ENCODE measurements at places on chromosomes 7 and 10.

DNA sequence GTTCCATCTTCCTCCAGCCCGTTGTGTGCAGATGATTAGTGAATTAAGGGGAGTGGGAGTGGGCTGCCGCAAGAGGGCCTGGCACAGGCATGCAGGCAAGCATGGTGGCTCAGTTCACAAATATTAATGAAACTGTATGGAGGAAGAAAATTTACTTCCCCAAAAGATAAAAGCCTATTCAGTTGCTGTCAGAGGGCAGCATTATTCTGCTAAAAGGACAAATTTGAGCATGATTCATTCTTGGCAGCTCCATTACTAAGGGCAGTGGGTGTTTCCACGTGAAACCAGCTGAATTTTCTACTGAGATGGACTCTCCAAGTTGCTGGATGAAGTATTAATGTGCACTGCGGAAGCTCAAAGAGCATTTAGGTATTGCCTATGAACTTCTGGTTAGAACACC, 90.9 kb upstream of the WDR11 start:
- DNase-seq: no peak

DNA sequence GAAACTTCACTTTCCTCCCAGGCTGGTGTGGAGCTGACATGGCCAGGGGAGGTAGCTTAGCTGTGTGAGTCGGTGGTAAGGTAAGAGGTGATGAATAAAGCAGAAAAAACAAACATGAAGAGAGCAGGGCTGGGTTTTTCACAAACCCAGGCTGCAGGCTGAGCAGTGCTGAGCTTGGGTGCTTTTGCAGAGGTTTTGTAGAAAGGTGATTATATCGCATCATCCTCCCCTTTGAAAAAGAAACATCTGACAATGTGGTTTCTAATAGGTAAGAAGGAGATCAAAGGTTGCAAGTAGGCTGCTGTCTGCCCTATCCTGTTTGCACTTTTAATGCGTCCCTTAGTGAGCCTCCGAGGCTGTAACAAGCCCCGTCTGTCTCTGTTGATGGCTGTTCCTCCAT, 69.6 kb upstream of the GRM8 start:
- no peak for DNase-seq

DNA sequence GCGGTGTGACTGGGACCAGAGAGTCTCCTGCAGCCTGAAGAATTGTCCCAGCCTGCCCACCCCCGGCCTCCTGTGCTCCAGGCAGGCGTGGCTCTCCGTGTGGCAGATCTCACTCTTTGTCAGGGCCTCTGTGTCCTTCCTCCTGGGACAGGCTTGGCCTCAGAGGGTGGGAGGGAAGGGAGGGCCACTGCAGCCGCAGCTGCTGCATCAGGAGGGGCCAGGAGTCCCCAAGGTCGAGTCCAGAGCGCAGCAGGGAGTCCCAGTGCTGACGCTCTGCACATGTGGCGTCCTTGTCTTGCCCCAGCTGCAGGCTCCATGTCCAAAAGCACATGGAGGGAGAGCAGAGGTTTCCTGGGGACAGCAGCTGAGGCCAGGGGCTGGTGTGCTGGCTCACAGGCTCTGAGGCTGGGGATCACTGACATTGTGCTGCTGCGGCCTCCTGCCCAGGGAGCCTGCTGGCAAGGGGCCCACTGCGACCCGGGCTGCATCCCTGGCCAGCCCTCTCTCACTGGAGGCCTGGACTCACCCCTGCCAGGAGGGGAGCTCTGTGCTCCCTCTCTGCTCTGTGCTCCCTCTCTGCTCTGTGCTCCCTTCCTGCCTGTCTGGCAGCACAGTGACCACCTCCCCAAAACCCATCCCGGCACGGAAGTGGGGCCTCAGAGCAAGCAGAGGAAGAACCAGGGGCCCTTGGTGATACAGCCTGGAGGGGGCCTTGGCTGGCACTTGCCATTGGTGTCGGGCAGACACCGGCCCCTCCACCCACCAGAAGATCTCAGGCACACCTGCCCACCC, 114.6 kb upstream of the RET start:
- DNase-seq: no peak

GRCh38 chr10:12922117-12922900, 79.2 kb downstream of the CCDC3 start:
- no peak for DNase-seq

DNA sequence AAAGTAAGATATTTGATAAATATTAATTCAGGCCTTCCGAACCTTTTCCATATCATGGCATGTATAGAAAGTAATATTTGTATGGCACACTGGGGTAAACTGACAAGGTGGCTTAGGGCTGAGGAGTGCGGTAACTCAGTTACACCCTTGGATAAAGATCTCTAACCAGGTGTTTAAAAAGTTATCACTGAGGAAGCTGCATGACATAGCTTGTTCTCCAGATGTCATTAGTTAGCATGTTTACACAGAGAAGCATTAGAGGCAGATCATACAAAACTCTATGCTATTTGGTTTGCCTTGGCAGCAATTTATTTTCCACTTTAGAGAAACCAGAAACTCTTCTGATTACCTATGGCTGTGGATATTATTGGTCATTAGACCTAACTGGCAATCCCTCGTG, 118.2 kb downstream of the ST7 start:
- no peak for DNase-seq

DNA sequence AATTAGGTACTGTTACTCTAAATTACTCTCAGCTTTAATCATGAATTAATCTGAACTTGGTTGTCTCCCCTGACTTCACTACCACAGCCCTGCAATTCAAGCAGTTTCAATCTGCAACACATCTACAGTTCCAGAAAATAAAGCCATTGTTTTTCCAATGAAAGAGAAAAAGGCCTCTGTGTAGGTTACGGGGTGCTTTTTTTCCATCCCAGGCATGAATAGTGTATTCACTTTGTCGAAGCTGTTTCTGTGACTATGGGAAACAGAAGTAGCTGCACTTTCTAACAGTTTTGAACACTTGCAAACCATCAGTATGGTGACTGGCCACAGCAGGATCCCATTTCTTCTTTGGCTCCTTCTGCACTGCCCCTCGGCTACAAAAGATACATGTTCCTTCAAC, 460.2 kb downstream of the GRM8 start:
- DNase-seq: no peak

DNA sequence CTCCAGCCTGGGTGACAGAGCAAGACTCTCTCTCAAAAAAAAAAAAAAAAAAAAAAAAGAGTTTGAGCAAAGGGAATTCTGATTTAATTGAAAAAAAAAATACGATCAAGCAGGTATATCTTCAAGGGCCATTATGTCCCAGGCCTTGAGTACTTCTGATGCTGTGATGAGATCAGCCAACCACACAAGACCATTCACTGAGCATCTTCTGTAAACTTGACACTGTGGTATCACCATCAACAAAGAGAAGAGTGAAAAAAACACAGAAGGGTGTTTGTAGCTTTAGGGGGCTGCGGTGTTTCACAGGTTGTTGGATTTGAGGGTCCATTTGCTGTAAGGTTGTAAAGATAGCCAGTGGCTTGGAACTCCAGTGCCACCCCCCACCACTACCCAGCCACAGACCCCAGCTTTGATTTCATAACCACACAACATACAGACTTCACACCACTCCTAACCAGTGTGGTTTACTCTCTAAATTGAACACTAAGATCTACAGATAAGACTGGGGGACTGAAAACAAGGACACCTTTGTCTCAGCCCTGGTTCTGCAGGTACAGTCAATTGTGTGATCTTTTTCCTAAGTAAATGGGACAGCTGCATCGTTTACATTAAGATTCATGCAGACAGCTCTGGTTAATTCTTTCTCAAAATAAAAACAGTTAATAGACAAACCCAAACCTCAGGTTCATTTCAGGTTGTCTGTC, 66.4 kb downstream of the CDC123 start:
- no peak for DNase-seq

DNA sequence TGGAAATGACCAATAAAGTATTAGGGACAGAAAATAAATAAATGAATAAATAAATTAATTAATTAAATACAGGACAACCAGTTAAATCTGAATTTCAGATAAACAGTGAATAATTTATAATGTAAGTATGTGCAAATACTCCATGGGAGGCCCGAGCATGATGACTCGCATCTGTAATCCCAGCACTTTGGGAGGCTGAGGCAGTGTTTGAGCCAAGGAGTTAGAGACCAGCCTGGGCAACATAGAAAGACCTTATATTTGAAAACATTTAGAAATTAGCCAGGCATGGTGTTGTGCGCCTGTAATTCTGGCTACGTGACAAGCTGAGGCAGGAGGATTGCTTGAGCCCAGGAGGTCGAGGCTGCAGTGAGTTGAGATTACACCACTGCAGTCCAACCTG, 123.7 kb downstream of the CUL2 start:
- DNase-seq: no peak

DNA sequence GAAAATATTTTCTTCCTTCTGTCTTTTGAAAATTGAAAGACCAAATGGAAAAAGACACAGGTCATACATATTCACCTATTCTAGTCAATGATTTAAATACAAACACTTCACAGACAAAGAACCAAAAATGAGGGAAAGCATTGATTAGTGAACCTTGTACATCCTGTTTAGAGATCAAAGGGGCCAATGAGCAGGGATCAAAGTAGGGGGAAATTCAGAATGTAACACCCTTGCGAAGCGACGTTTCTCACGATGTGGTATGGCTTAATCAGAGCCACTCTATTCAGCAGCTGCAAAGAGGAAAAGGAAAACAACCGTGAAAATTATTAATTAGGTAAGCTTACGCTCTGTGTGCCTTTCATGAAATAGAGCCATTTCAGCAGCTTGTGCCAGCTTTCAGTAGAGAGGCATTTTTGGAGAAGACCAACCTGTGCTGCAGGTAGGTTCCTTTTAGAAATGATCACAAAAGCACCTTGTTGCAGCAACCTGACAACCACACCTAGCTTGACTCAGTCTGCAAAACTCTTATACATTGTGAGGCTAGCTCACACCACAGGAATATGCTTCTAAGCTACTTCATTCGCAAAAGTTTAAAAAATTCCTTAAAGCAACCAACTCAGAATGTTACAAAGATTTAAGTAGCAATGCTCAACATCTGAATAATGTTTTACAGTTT, 78.0 kb downstream of the DKK1 start:
- DNase-seq: no peak

DNA sequence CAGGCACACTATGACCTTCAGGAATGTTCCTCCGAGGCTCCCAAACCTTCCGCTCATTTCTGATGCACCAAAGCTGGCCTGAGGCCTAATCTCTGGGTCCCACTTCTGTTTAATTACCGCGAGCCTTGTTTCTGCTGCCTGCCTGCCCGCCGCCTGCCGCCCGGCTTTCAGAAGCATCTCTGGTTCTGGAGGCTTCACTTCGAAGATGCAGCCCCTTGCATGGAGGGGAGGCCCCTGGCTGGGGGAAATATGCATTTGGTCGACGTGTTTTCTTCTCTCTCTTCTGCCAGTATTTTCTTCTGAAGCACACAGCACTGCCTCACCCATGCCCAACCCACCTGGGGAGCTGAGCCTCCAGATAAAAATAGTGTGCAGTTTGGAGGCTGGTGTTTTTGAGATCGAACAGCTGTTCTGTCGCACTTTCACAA, 166.9 kb downstream of the PAXIP1 start:
- DNase-seq: no peak

GRCh38 chr7:78264105-78264504, 465.5 kb downstream of the PHTF2 start:
- DNase-seq: no peak

DNA sequence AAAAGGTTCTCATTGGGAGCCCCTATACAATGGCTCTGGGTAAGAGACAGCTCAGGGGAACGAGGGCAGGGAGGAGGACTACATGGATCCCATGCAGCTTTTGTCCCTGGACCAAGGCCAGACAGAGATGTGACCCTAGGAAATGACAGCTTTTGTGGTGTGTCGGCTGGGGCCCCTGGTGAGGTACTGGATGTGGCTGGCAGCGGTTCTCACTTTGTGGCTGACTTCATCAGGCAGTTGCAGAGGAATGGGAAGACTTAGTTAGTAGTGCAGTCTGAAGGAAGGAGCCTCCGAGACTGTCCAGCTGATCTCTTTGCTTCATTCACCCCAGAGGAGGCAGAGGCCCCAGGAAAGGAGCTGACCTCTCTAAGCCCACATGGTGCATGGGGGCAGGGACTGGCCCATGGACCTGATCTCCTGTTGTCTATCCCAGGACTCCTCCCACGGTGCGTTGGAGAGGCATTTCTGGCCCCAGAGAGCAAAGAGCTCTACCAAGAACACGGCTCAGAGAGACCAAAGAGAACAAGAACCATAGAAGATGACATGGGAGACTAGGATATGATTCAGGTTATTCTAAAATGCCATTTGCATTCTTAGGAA, 202.9 kb downstream of the RPS24 start:
- DNase-seq: no peak

DNA sequence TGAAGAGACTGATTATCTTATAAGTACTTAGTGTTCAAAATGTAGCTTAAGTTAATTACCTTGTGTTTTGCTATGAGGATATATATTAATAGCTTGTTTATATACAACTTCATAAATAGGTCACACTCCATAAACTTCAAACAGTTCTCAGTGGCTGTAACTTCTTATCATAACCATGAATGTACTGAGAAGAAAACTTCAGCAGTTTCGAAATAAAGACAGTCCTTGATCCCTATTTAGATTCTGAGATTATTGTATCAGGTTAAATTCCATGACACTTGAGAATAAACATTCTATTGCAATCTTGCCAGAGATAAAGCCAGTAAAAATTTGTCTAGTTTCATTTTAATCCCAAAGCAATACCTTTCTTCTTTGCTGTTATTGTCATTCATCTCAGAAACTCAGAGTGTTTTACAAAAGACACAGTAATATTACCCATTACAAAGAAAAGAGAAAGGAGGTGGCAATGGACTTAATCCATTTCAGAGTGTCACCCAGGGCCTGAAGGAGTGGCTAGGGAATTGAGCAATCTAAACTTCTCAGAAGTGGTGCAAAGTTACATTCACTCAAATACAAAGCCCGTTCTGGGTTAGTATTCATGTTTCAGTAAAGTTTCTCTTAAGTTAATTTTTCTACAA, 403.6 kb downstream of the SEMA3D start:
- DNase-seq: no peak

DNA sequence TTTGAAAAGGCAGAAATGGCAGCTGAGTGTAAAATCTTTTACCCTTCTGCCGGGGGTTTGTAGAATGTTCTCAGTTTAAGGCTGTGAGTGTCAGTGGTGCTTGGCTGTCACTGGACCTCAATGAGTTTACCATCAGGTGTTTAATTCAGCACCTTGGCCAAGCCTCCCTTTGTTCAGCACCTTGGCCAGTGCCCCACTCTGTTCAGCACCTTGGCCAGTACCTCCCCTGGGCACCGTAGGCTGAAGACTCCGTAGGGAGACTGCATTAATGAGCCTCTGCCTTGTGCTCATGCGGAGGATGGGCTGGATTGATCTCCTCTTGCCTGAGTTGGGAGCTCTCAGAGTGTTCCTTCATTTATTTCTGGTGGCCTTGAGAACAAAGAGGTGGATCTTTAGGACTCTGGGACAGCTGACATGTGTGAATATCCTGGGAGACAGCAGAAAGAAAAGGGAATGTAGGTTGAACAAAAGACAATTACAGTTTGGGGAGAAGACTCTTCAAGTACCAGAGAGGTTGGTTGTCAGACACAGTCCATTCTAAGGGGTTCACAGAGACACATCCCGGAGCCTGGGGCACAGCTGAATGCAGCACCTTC, 1.6 kb downstream of the FAM24A start:
- DNase-seq: no peak

- no peak for DNase-seq
Measured at GRCh38 chr7:120332433-120332832, 59.5 kb downstream of the KCND2 start.

Data from CD4-positive, alpha-beta T cell treated with Interferon alpha-2 for 1 hour (primary cell).